Ecto neural progenitor cell (in vitro differentiated cells): ENCODE measurements at places on chromosomes 12 and 14.
A peak's percentile ranks its signal among the peaks of the same experiment; 100 is the strongest.

DNA sequence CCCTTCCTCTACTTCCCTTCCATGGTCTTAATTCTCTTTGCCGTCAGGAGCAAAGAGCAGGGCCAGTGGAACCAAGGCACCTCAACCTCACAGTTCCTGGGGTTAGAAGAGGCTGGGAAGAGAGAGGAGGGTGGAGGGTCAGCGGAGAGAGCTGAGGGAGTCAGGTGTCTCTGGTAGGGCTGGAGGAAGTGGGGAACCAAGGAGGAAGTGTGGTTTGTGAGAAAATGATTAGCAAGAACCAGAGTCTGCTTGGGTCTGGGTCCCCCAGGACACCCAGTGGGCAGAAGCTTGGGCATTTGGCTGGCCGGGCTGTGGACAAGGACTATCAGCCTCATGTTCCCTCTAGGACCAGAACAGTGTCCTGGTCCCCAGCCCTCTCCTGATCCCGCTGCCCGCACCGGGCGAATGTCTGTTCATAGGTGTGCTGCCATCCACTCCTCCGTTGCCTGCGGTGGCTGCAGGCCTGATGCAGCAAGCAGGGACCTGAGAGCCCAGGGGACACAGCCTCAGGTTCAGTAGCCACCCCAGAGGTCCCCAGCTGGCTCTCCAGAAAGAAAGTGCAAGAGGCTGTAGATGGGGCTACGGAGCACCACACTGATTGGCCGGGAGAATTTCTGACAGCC lies 2.3 kb downstream of the HOXC12 start:
- DNase-seq = no peak

GRCh38 chr12:106584104-106585064 lies 1.6 kb downstream of the RFX4 start:
- peak; percentile 77 for DNase-seq

- DNase-seq = no peak
Observed at GRCh38 chr12:12004524-12004923, 66.2 kb upstream of the BCL2L14 start.

- DNase-seq = no peak
Observed at GRCh38 chr12:123388951-123389559, 5.1 kb downstream of the KMT5A start.

DNA sequence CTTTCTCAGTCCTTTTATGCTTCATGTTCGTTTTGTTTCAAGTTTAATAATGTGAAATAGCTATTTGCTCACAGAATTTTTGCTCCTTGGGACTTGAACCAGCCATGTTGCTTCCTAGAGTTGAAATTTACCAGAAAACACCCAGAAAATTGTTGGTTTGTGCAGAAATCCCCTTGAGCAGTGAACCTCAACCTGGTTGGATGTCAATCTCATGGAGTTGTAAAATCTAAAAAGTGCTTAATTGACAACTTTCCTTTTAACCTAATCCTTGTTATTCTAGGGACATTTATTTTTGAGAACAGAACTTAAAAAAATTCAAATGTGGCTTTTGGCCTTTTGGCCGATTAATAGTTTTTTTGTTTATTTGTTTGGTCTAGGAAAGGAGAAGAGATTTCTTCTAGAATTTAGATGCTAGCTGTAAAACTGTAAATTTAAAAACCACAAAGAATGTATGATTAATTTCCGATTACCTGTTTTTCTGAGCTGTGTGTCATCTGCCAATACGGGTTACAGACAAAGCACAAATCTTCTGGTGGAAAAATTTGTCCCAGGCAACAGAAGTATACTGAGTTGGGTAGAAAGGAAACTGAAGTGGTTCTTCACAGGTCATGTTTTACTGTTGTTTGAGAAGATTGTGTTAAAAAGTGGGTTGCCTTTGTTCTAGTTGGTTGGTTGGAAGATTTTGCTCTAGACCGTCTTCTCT lies 154.4 kb downstream of the FUT8 start:
- no peak for DNase-seq

GRCh38 chr12:24470050-24470449 lies 478.9 kb downstream of the BCAT1 start:
- no peak for DNase-seq

- no peak for DNase-seq
Observed at GRCh38 chr12:1827826-1828805, 7.8 kb downstream of the LRTM2 start.

DNA sequence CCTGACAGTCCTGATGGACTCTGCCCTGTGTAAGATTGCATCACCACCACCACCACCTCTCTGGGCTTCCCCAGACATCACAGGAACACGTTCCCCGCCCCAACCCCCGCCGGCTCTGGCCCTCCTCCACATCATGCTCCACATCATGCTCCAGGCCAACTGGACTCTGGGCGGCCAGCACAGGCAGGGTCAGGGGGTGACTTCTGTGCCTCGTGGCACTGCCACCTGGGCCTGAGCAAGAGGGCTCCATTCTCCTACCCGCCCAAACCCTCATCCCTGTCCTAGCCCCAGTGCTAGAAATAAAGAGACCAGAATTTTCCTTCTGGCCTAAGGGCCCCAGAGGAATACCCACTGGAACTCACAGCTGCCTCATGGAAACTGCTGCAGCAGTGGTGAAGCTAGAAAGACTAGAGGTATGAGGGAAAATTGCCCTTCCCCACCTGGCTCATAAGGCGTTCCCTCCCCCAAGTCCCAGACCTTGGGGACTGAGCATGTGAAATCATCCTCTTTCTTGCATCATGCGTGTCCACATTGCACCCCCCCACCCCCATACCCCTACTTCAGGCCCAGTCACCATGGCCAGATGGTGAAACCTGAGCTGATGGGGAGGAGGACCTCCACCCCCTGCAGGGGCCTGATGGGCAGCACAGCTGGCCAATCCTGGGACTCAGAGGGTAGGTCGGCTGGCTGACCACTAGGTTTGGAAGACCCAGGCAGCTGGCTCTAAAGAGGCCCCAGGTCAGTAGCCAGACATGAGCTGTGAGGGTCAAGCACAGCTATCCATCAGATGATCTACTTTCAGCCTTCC lies at the start of gene INHBE:
TSS of gene INHBE (plus strand) at position 742 of the 808 bp plus-strand sequence. CDS start 230 bp downstream, outside the sequence.
- peak; percentile 89 for DNase-seq

- DNase-seq = no peak
Observed at GRCh38 chr12:111650912-111651311, 34.8 kb downstream of the BRAP start.

DNA sequence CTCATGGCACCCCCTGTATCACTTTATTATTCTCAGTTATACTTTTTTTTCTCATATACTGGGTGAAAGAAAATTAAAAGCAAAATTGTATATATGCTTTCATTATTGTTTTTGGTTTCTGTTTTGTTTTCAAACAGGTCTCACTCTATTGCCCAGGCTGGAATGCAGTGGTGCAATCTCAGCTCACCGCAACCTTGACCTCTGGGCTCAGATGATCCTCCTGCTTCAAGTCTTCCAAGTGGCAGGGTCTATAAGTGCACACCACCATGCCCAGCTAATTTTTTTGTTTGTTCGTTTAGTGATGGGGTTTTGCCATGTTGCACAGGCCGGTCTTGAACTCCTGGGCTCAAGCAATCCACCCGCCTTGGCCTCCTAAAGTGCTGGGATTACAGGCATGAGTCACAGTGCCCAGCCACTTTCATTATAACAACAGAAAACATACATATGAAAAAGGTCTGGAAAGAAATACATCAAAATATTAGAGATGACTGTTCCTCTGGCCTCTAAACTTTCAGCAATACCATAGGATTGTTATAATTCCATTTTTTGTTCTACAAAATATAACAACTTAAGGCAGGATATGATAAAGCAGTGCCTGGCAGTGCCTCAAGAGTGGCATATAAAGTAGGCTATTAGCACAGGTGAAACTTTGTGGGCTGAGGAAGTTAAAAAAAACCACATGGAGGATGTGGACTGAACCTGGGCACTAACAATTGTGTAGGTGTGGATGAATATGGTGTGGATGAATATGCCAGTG lies 5.8 kb upstream of the NTN4 start:
- DNase-seq = no peak

DNA sequence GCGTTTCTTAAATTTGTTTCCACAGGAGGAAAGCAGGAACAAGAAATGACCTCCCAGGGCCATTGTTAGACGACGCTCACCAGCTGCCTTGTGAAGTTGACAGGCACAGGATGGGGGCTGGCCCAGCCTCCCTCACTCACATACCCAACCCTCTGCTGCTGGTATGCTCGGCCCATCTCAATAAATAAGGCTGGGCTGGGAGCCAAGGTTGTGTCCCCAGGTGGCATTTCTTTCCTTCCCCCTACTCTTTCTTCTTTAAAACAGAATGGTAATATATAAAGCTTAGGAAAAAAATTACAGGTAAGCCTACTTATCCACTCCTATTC lies 93.0 kb downstream of the ACTN1 start:
- no peak for DNase-seq

DNA sequence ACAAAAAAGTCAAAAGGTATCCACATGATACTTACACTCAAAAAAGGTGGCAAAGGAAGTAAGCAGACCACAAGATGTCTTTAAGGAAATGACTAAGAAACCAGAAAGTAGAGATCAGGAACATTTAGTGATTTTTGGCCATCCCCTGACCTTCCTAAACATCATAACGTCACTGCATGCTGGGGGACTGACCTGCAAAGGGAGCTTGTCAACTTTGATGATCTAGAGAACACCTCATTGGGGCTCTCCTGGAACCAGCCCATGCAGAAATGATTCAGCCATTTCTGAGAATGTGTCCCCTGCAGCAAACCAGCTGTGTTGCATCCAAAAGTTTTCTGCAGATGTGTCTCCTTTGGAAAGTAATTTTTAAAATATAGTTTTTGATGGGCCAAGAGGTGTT lies 152.2 kb upstream of the RASSF8 start:
- DNase-seq = no peak

- no peak for DNase-seq
Observed at GRCh38 chr14:63421919-63422318, 103.2 kb upstream of the GPHB5 start.

DNA sequence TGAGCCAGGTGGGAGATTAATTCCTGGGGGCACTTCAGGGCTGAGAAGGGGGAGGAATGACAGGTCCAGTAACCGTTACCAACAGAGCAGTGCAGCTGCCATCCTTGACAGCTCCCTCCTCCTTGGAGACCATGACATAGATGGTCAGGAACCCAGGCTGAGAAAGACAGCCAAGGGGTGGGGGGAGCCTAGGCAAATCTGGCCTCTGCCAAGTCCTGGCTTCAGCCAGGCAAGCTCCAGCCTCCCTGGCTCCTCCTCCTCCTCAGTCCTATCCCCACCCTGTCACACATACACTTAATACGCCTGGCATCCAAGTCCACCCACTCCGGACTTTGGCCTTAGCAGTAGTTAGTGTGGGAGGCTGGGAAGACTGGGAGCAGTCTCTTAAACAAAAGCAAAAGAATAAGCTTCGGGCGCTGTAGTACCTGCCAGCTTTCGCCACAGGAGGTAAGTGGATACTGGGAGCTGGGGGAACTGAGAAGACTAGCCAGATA lies at the start of gene RDH5:
TSS of gene RDH5 (plus strand) at position 323 of the 494 bp plus-strand sequence. CDS start 792 bp downstream, outside the sequence.
- no peak for DNase-seq

GRCh38 chr12:16788506-16789203 lies 182.7 kb upstream of the LMO3 start:
- no peak for DNase-seq

DNA sequence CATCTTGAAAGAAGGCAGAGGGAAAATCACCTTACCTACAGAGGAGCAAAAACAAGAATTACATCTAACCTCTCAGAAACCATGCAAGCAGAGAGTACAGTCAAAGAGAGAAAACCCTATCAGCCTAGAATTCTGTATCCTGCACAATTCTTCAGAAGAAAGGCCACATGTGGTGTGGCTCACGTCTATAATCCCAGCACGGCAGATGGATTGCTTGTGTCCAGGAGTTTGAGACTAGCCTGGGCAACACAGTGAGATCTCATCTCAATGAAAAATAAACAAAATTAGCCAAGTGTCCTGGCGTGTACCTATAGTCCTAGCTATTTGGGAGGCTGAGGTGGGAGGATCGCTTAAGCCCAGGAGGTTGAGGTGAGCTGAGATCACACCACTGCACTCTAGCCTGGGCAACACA lies 48.2 kb downstream of the ATF7 start:
- no peak for DNase-seq

DNA sequence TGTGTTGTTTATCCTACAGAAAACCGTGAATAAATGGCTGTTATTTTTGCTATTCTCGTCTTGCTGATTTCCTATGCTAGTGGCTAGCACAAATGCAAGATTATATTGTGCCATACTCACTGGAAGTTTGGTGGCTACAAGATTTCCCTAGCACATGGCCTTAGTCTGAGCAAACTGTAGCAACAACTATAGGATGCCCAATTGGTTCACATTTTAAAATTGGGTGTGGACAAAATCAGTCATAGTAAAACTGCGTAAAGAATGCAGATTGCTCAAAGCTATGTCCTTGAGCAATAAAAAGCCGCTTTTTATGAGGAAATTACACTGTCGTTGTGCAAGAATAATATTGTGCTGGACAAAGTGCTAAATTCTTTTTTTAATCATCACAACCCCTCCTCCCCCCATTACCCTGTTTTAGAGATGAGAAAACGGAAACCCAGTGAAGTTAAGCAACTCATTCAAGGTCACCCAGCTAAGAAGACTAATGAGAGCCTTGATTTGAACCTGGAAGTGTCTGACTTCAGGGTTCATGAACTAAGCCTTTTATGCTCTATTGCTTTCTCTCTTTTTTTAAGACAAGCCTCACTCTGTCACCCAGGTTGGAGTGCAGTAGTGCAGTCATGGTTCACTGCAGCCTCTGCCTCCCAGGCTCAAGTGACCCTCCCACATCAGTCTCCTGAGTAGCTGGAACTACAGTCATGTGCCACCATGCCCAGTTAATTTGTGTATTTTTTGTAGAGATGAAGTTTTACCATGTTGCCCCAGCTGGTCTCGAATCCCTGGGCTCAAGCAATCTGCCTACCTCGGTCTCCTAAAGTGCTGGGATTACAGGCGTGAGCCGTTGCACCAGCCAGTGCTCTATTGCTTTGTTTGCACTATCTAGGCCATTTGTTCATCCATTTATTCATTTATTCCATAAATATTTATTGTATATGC lies 73.6 kb downstream of the SRGAP1 start:
- DNase-seq = no peak

DNA sequence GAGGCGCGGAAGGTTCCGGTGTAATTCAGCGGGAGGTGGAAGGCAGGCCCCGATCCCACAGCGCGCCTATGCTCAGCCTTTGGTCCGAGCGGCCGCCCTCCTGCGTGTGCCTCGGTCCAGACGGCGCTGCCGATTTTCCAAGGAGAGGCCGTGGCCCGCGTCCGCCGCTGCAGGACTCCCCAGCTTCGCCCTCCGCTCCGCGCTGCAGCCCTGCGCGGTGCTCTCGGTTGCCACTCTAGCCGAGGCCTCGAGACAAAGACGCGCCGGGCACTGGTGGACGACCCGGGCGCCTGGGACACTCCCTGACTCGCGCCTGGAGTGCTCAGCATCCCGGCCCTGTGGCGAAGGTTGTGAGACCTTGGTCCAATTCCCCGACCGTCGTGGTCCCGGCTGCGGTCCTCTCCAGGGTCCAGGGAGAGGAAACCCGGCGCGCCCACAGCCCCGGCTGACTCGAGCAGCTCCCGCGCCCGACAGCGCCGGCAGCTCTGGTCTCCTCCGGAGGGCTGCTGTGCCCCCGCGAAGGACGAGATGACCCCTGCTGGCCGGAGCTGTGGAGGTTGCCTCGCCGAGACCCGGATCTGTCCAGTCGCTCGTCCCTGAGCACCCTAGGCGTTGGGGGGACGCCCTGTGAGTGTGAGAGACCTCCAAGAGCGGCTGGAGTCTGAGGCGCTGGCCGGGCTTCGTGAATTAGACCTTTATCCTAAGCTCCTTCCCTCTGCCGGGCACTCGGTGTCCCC lies 6.5 kb downstream of the HOXC12 start:
- DNase-seq = peak; percentile 85
